WTC11 (cell line): ENCODE measurements at places on chromosomes 6 and 20. TPM values are rescaled to one million over a fixed set of nuclear protein-coding genes. Genes with fewer than 3 reads are reported as not detected.

The CLDN20 gene
- total RNA-seq, result not detected in 3 replicates

The WTAP gene
- 88.8 to 92.7 TPM (median 91.9 TPM) in 3 replicates for total RNA-seq

The COL21A1 gene
- 4.4 to 5.5 TPM (median 4.4 TPM) in 3 replicates for total RNA-seq

The TUBB2B gene
- total RNA-seq, result 591 to 627 TPM (median 616 TPM) in 3 replicates

The STK38 gene
- 13.3 to 15.4 TPM (median 14.7 TPM) in 3 replicates for total RNA-seq

The BPI gene
- not detected in 3 replicates for total RNA-seq

The GPR63 gene
- 7.4 to 7.8 TPM (median 7.8 TPM) in 3 replicates for total RNA-seq

The TCP11 gene
- not detected in 3 replicates for total RNA-seq

The LBP gene
- total RNA-seq, result 0.27 to 0.37 TPM (median 0.34 TPM) in 3 replicates

The TPD52L1 gene
- total RNA-seq, result 12.4 to 17.7 TPM (median 15.0 TPM) in 3 replicates
